ENCODE measurements at places on chromosomes 4 and X.

- no peak for DNase-seq
Measured at GRCh38 chr4:173182403-173182802, 13.8 kb downstream of the GALNT7 start.

- DNase-seq = peak; percentile 41
Measured at GRCh38 chrX:39874202-39874816, 223.4 kb downstream of the BCOR start.

DNA sequence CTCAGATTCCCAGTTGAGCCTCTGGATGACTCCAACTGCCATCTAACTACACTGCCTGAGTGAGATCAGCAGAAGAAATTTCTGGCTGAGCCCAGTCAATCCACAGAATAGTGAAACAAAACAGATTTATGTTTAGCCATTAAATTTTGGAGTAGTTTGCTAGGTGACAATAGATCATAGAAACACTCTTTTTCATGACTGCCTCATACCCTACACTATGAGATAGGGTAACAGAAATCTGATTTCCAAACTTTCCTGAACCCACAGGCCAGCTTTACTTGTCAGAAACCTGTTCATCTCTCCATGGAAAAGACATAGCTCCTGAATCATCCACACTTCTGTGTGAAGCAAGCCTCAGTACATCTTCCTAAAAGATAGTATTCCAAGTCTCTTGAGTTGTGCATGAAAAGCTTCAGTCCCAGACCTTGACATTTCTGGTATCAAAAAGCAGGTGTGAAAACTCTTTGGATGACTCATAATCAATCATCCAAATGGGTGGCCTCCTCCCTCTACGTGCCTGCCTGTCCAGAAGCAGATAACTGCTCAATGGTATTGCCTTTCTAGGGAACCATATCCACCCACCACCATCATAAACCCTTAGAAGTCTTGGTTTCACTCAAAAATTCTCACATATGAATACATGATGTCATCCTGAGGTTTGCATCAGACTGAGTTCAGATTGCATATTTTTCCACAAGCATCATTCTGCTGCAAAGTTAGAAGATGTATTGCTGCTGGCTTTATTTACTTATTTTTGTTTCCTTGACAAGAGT lies 47.5 kb upstream of the RAP2C start:
- no peak for DNase-seq

GRCh38 chr4:181946902-181947301 lies 296.3 kb upstream of the TENM3 start:
- no peak for DNase-seq

DNA sequence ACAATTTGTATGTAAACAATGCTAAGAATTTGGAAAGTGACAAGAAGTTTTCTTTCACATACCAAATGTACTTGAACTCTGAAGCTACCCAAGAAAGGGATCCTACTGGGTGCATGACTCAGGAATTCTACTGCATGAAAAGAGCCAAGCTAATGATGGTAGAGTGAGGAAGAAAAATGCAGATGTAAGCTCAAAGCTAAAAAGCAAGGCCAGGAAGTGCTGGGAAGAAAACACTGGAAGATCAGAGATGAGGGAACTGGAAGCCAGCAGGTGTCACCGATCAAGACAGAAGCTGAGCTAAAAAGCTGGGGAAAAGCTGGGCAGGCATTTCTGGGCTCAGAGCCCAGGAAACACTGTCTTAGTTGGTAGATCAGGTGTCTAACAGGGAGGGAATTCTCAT lies 449.1 kb downstream of the NKX6-1 start:
- DNase-seq = no peak

- DNase-seq = no peak
Measured at GRCh38 chrX:139770366-139770765, 62.4 kb upstream of the MCF2 start.

GRCh38 chrX:101550362-101550750 lies at the start of gene ARMCX1:
ARMCX1 (plus strand) TSS chrX:101550547; CDS start chrX:101552931, 2,384 bp downstream.
- DNase-seq = no peak

- no peak for DNase-seq
Measured at GRCh38 chrX:86349115-86349514, 200.9 kb downstream of the DACH2 start.

DNA sequence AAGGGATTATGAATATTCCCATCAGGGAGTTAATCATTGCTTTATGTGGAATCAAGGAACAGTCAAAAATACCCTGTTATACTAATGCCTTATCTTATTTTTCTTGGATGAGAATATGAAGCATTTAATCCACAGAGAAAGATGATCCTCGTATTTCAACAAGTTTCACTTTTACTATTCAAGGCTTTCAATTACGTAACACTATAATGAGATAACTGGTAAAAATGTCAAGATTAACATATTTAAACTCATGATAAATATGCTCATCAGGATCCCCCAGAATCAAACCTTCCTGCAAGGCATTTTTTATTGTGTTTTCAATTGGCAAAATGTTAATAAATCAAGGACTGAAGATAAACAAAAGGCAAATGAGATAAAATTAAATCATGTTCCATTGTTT lies 5.1 kb downstream of the ZXDA start:
- DNase-seq = no peak

GRCh38 chr4:102599886-102600285 lies 98.7 kb downstream of the NFKB1 start:
- no peak for DNase-seq

GRCh38 chr4:102390438-102390837 lies 45.2 kb upstream of the SLC39A8 start:
- no peak for DNase-seq

DNA sequence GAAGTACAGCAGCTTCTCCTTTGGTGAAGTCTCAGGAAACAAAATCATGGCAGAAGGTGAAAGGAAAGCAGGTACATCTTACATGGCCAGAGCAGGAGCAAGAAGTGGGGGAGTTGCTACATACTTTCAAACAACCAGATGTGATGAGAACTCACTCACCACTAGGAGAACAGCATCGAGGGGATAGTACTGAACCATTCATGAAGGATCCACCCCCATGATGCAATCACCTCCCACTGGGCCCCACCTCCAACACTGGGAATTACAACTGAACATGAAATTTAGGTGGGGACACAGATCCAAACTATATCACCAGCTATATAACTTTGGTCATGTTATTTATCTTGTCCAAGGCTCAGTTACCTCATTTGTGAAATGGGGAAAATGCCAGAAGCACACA lies 159.4 kb downstream of the OPHN1 start:
- no peak for DNase-seq

GRCh38 chrX:105701310-105702052 lies 120.9 kb upstream of the NRK start:
- DNase-seq = no peak

- no peak for DNase-seq
Measured at GRCh38 chr4:173492315-173492714, 37.7 kb downstream of the HAND2 start.

- DNase-seq = no peak
Measured at GRCh38 chr4:17168571-17168970, 270.1 kb upstream of the LDB2 start.

- DNase-seq = no peak
Measured at GRCh38 chr4:37650481-37650880, 35.7 kb downstream of the RELL1 start.

GRCh38 chrX:127259742-127260141 lies 440.2 kb downstream of the PRR32 start:
- no peak for DNase-seq

Measured in activated CD8-positive, alpha-beta memory T cell treated with anti-CD3 and anti-CD28 coated beads for 48 hours (primary cell).